ENCODE measurements at places on chromosomes 16 and 17.

GRCh38 chr17:81239714-81240555 is 817 bp downstream of the NDUFAF8 start:
- peak; percentile 47 for DNase-seq

DNA sequence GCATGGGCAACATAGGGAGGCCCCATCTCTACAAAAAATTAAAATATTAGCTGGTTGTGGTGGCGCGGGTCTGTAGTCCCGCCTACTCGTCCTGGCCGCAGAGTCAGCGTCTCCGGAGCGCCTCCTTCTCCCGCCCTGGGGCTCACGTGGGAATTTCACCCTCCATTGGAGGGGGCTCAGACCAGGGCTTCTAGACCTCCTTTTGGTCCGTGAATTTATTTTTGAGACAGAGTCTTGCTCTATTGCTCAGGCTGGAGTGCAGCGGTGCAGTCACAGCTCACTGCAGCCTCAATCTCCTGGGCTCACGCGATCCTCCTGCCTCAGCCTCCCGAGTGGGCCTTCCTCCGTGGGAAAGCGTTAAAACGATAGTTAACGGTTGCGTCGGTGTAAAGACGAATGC is 394 bp upstream of the NME4 start:
- no peak for DNase-seq

DNA sequence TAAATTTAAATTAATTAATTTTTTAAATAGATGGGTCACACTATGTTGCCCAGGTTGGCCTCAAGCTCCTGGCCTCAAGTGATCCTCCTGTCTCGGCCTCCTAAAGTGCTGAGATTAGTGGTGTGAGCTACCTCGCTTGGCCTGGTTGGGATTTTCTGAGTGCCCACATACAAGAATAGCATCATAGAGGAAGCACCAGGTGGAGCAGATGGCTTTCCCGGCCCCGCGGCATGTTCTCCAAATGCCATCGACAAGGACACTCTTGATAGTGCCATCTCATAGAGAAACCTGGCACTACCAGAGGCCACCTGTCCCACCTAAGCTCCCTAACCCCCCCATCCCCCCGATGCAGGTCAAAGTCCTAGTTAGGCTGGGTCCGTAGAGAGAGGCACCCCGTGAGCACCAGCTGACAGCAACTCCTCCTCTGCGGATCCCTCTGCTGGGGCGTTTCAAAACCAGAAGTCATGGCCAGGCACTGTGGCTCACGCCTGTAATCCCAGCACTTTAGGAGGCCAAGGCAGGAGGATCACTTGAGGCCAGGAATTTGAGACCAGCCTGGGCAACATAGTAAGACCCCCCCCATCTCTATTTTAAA is 65.9 kb downstream of the DNAH3 start:
- no peak for DNase-seq

DNA sequence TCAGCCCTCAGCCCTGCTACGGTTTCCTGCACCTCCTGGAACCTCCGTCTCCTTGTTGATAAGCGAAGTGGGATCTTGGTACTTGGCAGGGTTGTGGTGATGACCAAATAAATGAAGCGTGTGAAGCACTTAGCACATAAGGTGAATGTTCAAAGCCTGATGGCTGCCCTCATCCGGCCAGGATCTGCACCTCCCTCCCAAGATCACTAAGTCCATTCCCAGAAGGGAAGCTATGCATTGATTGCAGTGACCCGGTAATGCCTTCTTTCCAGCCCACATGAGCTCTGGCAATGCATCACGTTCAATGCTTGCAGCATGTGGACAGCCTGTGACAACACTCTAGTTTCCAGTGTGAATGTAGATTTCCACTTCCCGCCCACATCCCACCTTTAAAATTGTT is 24.9 kb upstream of the RHOT1 start:
- no peak for DNase-seq

DNA sequence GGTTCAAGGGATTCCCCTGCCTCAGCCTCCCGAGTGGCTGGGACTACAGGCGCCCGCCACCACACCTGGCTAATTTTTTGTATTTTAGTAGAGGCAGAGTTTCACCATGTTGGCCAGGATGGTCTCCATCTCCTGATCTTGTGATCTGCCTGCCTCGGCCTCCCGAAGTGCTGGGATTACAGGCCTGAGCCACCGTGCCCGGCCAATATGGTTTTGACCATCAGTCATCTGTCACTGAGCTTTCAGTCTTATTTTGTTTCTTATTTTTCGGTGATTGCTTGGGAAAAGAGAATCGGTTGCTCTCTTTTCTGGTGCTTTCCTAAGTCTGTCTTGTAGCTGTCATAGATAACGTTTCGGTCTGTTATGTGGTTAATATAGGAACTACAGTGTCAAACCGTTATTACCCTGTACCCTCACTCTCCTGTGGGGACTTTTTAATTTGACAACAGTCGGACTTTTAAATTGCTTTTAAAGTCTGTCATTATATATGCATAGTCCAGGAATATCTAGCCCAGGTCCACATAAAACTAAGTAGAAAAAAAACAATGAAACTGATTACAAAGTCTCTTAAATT is 453.4 kb downstream of the KCNJ18 start:
- DNase-seq: no peak

DNA sequence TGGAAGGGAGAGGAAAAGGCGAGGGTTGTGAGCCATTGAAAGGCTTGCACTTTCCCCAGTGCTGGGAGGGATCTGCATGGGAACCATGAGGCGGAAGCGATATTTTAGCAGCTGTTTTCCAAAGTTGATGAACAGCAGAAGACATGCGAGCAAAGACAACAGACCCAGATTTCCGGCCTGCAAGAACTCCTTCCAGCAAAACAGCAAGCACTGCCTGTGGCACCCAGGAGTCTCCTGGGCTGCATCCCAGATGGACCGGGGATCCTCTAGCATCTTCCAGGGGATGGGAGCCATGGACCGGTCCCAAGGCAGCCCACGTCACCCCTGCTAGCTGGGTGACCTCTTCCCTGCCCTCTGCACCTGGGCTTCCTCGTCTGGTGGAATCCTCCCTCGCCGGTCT is 162.8 kb downstream of the IRF8 start:
- DNase-seq: no peak

DNA sequence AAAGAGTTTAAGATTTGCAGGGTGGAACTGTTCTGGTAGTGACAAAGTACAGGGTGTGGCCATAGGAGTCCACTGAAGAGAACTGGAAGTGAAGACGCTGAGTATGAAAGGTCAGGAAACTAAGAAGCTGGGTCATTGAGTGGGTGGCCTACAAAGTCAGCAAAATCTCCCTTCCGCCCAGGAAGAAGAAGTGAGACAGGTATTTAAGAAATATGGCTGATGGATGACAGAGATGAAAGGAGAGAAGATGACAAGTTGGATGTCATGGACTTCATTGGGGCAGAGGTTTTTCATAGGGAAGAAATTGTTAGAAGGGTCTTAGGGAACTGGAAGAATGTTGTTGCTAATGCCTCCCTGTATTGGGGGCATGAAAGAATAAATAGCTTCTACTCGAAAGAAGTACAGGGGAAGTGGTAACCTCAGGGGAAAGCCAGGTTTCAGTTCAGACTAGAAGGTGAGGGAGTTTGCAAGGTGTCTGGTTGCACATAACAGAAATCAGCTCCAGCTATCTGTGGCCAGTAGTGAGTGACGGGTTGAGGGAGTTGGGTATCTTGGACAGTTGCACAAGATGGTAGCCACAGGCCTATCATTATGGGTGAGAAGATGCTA is 33.6 kb upstream of the MED13 start:
- DNase-seq: no peak

DNA sequence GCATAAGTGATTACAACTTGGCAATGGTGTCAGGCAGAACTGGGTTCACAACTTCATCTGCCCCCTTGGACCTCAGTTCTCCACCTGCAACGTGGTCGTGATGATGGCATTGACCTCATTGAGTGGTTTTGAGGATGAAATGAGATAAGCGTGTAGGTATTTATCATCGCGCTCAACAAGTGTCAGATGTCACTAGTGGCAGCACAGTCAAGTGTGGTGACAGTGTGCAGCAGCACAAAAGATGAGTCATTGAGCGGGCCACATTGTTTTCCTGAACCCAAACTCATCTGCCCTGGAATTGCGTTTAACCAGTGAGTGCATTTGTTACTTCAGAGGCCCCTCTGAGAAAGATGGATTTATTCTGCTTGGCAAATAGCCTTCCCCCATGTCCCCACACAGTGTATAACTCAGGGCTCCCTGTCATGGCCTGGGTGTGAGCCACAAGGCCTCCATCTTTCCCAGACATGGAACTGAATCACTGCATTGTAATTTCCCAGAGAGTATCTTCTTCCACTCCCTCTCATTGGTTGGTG is 20.9 kb downstream of the IRX3 start:
- no peak for DNase-seq

- DNase-seq: peak; percentile 93
Measured at GRCh38 chr17:77882481-77883212, 75.9 kb upstream of the TNRC6C start.

GRCh38 chr17:1055231-1055630 is 58.3 kb downstream of the TIMM22 start:
- no peak for DNase-seq

DNA sequence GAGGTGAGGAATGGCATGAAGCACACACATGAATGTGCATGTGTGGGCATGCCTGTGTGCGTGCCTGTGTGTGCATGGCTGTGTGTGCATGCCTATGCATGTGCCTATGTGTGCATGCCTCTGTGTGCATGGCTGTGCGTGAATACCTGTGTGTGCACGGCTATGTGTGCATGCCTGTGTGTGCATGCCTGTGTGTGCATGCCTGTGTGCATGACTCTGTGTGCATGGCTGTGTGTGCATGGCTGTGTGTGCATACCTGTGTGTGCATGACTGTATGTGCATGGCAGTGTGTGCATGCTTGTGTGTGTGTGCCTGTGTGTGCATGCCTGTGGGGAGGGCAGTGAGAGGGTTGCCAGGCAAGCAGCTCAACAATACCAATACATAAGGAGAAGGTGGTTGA is 276.5 kb upstream of the ERCC4 start:
- no peak for DNase-seq

DNA sequence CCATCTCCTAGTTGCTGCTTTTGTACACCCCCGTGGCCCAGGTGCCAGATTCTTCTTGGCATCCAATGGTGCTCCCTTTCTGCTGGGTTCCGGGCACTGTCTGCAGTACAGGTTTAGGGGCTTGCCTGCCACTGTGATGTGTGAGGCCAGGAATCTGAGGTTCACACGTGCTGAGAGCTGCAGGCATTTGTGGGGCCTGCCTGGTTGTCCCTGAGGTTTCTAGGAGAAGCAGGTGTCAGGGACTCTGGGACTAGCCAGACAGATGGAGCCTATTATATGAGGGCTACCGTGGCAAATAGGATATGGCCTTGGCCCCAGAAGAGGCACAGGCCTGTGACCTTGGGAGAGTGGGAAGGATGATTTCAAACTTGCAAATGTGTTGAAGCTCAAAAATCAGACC is 29.3 kb downstream of the NDEL1 start:
- no peak for DNase-seq

DNA sequence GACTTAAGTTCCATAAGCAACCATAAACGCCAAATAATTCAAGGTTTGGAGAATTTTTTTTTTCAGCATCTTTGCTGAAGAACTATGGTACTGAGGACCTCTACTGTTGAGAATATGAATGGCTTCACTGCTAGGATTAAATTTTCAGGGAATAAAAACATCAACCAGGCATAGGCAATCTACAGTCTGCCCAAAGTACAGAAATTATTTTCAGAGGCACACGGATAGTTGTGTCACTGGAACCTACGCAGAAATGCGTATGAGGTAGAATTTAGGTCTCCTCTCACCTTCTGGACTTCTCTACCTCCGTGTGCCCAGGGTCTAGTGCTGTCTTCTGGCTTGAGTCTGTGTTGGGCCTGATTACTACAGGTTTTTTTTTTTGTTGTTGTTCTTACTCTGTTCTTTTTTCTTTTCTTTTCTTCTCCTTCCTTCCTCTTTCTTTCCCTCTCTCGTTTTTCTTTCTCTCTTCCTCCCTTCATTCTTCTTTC is 39.7 kb downstream of the NACA2 start:
- DNase-seq: no peak

DNA sequence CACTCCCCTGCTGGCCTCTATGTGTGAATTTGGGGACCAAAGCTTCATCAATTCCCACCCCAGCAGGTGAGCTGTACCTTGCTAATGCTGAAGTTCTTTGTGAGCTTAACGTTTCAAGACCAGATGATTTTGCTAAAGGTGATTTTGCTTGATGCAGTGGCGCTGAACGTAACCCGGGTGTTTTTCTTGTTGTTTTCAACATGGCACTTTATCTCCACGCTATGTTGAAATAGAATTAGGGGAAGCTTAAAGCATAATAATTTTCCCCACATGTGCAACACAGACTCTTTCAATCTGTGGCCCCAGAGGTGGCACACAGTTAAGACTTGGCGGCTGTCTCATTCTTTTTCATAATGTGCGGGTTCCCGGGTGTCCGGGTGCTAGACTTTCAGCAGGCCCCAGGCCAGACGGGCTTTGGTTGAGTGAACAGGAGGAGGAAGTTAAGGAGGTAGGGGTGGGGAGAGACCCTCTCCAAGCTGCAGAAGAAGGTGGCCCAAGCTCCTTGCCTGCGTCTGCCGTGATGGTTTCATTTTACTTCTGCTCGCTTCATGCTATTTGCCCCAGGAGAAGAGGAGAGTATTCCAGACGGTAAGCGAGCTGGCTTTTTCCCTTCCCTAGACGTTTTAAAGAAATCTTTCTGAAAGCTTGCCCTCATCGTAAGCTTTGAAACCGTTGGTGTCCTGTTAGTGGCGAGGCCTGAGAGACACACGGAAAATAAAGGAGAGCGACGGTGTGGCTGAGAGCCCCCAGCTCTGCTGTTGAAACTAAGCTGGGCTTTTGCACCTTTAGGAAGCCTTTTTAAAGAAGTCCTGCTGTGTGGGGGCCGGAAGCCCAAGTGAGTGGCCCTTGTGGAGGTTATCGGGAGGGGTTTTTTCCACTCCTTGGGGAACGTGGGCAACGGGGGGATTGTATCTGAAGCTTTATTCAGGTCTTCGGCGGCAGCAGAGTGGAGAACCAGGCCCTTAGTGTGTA is 4.2 kb downstream of the FOXC2 start:
- no peak for DNase-seq

- no peak for DNase-seq
Measured at GRCh38 chr17:75693500-75694481, 26.7 kb downstream of the SAP30BP start.

- no peak for DNase-seq
Measured at GRCh38 chr16:83830769-83831455, 23.1 kb downstream of the HSBP1 start.

GRCh38 chr17:5770441-5771270 is 186.3 kb upstream of the NLRP1 start:
- no peak for DNase-seq

DNA sequence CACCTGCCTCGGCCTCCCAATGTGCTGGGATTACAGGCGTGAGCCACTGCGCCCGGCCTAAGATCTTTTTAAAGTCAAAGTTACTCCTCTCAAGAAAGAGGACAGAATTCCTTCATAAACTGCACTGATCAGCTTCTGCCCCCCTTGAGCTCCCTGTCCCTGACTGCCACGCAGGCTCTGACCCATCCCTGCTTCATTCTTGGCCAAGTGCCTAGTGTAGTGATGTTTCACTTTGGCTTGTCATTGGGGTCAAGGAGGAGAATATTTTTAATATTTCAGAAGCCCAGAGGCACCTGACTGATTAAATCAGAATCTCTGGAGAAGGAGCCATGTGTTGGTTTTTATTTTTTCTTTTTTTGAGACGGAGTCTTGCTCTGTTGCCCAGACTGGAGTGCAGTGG is 9.1 kb downstream of the MRM1 start:
- DNase-seq: no peak

- DNase-seq: no peak
Measured at GRCh38 chr17:60455378-60455777, 33.1 kb downstream of the CHCT1 start.

GRCh38 chr17:41522301-41523224 is 3.9 kb upstream of the KRT15 start:
- DNase-seq: no peak

Data from CD4-positive, alpha-beta T cell treated with Interleukin-15 for 1 hour (primary cell).